ENCODE measurements at places on chromosomes 1 and 21. TPM values are rescaled to one million over a fixed set of nuclear protein-coding genes. Genes with fewer than 3 reads are reported as not detected.

- H3K4me3 ChIP-seq = no peak overlapping the region
- peaks cover 10% of the 10 kb centered on the region for H3K4me1 ChIP-seq
Observed at GRCh38 chr1:235270625-235271024, 57.4 kb downstream of the ARID4B start.

GRCh38 chr1:89706700-89707012, 73.7 kb downstream of the LRRC8C start:
- H3K4me3 ChIP-seq = no peak overlapping the region
- no peaks in the 10 kb centered on the region for H3K27me3 ChIP-seq
- peaks cover 7% of the 10 kb centered on the region for H3K4me1 ChIP-seq
- no peaks in the 10 kb centered on the region for H3K36me3 ChIP-seq

LCE1E gene
- not detected for total RNA-seq

DNA sequence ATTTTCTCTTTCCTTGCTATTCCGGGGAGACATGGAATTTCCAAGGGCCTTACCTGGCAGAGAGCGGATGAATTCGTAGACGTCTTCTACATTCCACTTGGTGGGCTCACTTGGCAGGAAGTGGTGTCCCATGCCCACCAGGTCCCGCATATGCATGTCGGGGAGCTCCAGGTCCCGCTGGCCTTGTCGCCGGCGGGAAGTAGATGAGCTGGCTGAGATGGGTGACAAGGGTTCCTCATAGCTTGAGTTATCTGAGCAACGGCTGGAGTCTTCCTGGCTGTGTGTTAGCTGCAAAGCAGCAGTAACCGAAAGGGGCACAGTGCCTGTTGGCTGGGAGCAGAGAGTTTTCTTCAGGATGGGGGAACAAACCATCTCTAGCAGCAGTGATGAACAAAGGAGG, 7.9 kb upstream of the A3GALT2 start:
- no peaks in the 10 kb centered on the region for H3K27me3 ChIP-seq
- no peak for DNase-seq

GRCh38 chr21:45363921-45364467, 41.0 kb upstream of the COL18A1 start:
- DNase-seq = peak; percentile 76
- peak overlapping the region; percentile 95 for H3K27ac ChIP-seq
- H3K27me3 ChIP-seq = no peaks in the 10 kb centered on the region
- peaks cover 13% of the 10 kb centered on the region for H3K4me1 ChIP-seq
- H3K4me3 ChIP-seq = no peak overlapping the region

DIPK1A gene
- total RNA-seq = 5.5 TPM

Data from tibial nerve (tissue), 4 donors.